Naive thymus-derived CD4-positive, alpha-beta T cell (primary cell): ENCODE measurements at places on chromosomes 11 and 22. TPM values are rescaled to one million over a fixed set of nuclear protein-coding genes. Genes with fewer than 3 reads are reported as not detected.

DNA sequence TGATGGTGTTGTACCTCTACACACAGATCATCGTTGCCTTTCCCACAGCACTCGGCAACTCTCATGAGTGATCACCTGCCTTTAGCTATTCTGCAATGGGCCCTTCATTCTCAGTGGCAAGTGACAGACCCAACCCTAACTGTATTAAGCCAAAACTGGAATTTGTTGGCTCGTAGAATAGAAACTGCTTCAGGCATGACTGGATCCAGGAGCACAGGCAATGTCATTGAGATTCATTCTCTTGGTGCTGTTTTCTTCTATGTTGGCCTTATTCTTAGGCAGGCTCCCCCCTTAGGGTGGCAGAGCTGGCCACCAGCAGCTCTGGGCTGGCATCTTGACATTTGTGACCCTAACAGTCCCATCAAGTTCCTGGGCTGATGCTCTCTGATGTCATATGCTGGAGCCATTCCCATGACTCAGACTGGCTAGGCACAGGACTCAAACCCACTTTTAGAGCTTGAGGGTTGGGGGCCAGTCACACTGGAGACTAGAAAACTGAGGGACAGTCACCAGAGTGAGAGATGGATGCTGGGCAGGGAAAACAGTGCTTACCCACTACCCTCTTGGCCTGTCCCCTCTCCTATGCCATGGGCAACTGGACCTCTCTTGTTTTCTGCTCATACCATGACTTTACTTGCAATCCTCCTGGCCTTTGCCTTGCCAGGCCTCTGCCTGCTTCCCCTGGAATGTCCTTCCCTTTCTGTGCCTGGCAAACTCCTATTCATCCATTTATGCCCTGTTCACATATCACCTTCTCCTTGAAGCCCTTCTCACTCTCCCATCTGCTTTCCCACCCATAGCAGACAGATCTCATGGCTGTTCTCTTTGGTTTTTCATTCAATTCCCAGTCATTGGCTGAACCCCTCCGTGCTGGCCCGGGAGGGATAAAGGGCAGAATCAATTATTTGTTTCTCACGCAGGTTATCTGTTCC lies 7.1 kb upstream of the CDC42EP2 start:
- H3K4me1 ChIP-seq: no peaks in the 10 kb centered on the region
- no peak for DNase-seq
- no peak overlapping the region for H3K27ac ChIP-seq
- no peak overlapping the region for H3K4me3 ChIP-seq

DNA sequence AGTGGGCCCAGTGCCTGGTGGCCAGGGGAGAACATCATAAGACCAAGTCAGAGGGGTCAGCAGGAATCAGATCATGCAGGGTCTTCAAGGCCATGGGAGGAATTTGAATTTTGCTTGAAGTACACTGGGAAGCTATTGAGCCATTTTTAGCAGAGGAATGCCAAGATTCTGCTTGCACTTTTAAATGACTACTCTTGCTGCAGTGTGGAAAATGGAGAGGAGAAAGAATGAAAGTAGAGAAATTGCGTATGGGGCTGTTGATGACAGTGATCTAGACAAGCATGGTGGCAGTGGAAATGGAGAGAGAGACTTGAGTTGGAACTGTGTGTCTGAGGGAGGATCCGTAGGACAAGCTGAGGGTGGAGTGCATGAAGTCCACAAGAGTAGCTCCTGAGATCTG lies 128.1 kb downstream of the WNT7B start:
- H3K4me3 ChIP-seq: no peak overlapping the region
- no peak overlapping the region for H3K27ac ChIP-seq
- no peak for DNase-seq
- no peaks in the 10 kb centered on the region for H3K4me1 ChIP-seq

NCR3LG1 gene
- total RNA-seq: 2.3 TPM

PDE3B gene
- total RNA-seq: 253 TPM

FAM227A gene
- 1.0 TPM for total RNA-seq
